HFF-Myc (cell line): ENCODE measurements at places on chromosomes 7 and 10.

DNA sequence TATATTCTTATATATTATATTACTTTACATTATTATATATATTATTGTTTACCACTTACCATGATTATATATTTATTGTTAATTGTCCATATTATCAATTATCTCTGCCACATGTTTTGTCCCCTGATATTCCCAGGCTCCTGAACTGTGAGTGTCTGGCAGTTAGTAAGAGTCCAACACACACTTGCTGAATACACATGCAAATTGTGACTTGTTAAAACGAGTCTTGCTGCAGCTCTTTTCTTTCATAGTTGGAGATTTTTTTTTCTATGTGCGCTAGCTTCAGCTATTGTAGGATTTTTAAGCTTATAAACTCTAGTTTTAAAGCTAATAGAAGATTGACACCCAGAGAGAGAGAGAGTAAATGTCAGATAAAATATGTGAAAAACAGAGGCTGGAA lies 207.8 kb upstream of the FAM3C start:
- DNase-seq, result no peak

- DNase-seq, result no peak
These were observed 8.1 kb upstream of the POLD2 start for GRCh38 chr7:44131173-44132029.

DNA sequence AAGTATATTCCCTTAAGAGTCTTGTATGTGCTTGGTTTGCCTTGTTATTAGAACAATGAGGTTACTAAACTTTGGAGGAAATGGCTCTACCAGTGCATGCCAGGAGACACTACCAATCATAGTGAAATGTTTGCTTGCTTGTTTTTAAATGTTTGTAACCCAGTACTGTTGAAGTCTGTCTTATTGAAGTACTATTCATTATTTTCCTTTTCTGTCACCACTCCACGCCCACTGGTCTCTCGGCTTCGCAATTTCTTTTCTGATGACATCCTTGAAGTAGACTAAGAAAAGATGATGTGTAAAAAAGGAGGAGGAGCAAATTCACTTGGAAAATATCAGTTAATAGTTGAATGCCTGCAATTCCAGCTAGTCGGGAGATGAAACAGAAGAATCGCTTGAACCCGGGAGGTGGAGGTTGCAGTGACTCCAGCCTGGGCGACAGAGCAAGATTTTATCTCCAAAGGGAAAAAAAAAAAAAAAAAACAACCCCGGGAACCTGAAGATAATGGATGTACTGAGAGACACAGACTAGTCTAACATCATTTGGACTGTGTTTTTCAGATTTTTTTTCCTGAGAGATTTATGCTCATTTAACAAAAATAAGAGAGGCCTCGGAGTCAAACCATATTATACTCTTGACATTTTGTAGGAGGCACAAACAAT lies 959.4 kb downstream of the PCDH15 start:
- no peak for DNase-seq

- DNase-seq, result no peak
These were observed 50.6 kb upstream of the STEAP4 start for GRCh38 chr7:88357294-88357693.

GRCh38 chr7:51010534-51010933 lies 227.8 kb upstream of the GRB10 start:
- no peak for DNase-seq

GRCh38 chr7:30864101-30864500 lies 47.6 kb upstream of the AQP1 start:
- no peak for DNase-seq

GRCh38 chr7:138515001-138515528 lies 55.0 kb downstream of the TRIM24 start:
- no peak for DNase-seq
